DMS 273 treated with DMSO at 0.1 percent for 48 hours (cell line): ENCODE measurements at places on chromosomes 2 and 18.

DNA sequence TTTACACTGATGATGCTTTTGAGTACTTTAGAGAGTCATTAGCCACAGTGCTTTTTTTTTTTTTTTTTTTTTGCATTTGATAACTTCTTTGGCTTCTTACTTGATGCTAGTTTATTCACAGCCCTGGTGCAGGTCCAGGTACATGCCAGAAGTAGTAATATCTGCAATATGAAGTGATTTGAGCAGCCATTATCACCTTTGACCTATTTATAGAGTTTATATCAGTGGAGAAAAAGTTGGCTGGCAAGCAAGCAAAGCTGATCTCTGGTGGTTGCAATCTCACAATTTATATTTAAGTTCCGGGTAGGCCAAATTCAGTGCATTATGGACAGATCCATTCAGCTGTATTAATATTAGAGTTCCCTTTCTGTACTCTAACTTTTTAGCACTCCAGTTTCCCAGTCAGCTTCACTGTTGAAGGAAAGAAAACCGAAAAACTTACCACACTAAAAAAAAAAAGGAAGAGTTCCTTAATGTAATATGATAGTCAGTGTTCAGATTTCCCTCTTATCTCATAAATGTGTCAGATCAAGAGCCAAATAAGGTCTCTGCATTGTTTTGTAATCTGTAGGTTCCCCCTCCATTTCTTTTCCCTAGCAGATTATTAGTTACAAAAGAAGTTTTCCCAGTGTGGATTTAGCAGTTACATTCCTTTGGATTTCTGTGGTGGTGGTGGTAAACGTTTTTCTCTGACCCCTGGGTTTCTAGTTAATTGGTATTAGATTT lies 78.6 kb downstream of the HAUS1 start:
- DNase-seq, result no peak

- DNase-seq, result no peak
These were observed 95.9 kb downstream of the FEZ2 start for GRCh38 chr2:36502081-36502480.

DNA sequence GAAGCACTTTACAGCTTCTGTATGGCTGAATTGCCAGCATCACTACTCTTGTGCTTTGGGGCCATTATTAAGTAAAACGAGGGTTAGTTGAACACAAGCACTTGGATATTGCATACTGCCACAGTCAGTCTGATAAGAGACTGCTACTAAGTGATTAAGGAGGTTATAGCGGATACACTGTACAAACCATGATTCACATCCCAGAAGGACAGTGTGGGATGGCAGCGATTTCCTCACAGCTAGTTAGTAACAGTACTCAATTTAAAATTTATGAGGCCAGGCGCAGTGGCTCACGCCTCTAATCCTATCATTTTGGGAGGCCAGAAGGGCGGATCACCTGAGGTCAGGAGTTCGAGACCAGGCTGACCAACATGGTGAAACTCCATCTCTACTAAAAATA lies 2.6 kb upstream of the BMPR2 start:
- no peak for DNase-seq

DNA sequence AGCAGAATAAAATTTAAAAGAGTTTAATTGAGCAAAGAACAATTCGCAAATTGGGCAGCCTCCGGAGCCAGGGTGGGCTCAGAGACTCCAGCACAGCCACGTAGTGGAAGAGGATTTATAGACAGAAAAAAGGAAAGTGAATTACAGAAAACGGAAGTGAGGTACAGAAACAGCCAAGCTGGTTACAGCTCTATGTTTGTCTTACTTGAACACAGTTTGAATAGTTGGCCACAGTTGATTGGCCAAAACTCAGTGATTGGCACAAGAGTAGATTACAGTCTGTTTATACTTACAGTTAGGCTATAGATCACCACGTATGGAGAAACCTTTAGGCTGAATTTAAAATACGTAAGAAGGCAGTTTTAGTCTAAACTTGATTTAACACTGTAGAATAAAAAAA lies 78.8 kb upstream of the NEDD4L start:
- DNase-seq, result no peak

DNA sequence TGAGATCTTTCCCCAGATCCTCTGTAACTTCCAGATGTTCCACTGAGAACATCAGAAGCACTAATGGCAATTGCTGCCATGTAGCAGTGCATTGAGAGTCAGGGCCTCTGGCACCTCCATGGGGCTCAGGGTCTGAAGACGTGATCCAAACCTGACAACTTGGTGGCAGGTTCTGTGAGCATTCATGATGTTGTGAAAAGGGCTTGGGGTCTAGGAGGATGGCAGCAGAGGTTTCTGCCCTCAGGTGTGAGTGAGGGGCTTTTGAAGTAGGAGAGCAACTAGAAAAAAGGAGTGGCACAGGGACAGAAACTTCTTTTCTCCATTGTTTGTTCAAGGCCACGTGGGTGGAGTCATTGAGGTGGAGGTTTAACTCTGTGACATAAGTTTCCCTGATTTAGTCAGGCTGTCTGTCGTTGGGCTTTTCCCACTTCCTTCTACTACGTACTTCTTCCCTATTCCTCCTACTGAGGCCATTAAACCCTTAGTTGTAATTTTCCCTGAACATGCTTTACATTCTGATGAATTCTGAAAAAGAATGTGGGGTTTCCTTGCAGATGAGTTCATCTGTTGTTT lies 13.1 kb downstream of the CFLAR start:
- no peak for DNase-seq

- DNase-seq, result no peak
These were observed 628.6 kb downstream of the NR4A2 start for GRCh38 chr2:155703917-155704316.

DNA sequence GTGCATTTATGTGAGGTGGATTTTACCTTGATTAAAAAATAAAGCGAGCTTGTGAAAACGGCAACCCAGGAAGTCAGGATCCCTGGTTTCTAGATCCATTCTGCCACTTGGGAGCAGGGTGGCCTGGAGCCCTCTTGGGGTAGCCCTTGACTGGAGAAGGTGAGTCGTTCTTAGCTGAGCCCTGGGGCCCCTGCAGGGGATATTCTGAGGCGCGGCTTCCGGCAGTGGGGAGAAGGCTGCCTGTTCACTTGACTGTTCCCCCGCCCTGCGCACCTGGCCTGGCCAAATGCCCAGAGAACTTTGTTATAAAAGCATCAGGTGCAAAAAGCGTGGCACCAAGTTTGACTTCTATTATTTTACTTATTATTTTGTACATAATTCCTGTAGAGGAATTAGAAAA lies 221.9 kb downstream of the DYSF start:
- no peak for DNase-seq

- DNase-seq, result no peak
These were observed 30.1 kb upstream of the GNAL start for GRCh38 chr18:11658989-11659388.

DNA sequence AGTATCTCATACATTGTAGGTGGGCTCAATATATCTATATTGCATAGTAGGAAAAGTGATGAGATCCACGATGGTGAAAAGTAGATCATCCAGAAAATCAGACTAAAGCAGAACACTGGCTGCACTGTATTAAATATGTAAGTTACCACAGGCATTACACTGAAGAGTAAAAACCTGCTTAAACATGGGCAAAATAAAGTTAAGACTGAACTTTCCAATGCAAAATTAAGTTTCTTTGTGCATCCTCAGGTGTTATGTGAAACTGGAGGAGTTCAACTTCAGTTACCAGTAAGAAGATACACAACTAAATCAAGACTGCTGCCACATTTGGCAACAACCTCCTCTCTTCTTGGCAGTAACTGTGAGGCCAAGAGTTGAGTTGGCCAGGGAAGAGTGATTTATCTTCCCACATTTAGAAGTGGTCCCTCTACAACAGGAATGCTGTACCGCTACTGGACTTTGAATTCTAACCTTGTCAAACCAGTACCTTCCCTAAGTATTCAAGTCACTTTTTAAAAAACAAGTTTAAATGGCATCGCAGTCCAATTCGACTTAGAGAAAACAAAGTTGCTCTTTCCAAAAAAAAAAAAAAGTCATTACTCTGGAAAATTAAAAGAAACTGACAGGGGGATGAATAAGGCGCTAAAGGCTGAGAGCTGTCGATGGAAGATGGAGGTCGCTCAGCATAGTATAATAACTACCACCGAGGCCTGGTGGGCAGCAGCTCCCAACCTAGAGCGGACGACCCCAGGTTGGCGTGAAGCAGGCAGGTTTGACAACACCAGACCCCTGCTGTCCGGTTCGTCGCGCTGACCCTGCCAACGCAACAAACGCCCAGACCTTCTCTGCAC lies 1.1 kb downstream of the MAP4K3 start:
- DNase-seq, result no peak

- no peak for DNase-seq
These were observed 170.7 kb downstream of the DIS3L2 start for GRCh38 chr2:232132181-232132580.

- no peak for DNase-seq
These were observed 2.2 kb downstream of the IL36RN start for GRCh38 chr2:113061241-113061640.

GRCh38 chr2:1553671-1554295 lies 140.5 kb downstream of the TPO start:
- no peak for DNase-seq

GRCh38 chr2:160474891-160475787 lies 18.5 kb downstream of the RBMS1 start:
- DNase-seq, result no peak

DNA sequence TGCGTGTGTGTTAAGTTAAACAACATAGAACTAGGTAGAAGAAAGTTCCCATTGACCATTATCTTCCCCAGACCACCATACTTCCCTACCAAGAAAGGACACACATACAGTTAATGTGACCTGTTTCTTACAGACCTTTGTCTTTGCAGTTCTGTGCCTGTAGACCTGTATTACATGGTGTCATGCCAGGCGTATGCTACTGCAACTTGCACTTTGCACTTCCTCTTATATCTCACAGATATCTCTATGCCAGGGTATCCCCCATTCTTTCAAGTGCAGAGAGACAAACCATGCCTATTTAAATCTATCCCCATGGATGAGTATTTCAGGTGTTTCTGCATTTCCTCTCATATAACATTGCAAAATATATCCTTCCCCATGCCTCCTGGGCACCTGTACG lies 136.8 kb upstream of the PKDCC start:
- no peak for DNase-seq

GRCh38 chr2:80531319-80531718 lies 226.8 kb upstream of the LRRTM1 start:
- DNase-seq, result no peak

DNA sequence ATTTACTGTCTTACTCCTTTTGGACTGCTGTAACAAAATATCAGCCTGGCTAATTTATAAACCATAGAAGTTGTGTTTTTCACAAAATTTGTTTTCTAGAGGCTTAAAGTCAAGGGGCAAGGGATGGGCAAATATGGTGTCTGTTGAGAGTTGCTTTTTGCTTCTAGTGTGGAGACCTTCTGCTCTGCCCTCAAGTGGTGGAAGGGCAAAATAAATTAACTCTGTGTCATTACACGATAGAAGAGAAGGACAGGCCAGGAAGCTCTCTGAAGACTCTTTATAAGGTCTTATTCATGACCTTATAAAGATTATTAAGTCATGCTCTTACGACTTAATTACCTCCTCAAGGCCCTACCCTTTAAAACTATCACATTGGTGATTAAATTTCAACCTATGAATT lies 181.2 kb upstream of the LRATD1 start:
- DNase-seq, result no peak

GRCh38 chr2:200351815-200352214 lies 45.3 kb downstream of the SPATS2L start:
- DNase-seq, result no peak

- DNase-seq, result no peak
These were observed 142.7 kb upstream of the ST6GAL2 start for GRCh38 chr2:107028661-107029060.

- DNase-seq, result no peak
These were observed 1906.8 kb upstream of the PIK3C3 start for GRCh38 chr18:40048253-40048652.

DNA sequence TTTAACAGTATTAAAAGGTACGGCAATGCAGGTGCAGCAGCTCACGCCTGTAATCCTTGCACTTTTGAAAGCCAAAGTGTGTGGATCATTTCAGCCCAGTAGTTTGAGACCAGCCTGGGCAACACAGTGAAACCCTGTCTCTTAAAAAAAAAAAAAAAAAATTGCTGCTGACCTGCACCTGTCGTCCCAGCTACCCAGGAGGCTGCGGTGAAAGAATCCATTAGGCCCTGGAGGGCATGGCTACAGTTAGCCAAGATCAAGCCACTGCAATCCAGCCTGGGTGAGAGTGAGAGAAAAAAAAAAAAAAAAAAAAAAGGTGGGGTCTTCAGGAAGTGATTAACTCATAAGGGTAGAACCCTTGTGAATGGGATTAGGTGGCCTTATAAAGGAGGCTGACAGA lies 12.8 kb downstream of the CUL3 start:
- DNase-seq, result no peak

- DNase-seq, result peak; percentile 19
These were observed 319.9 kb upstream of the HS6ST1 start for GRCh38 chr2:128638341-128639119.

- no peak for DNase-seq
These were observed 149.2 kb downstream of the ABCA12 start for GRCh38 chr2:214989187-214989586.

GRCh38 chr18:25133879-25134278 lies 218.1 kb downstream of the ZNF521 start:
- no peak for DNase-seq

DNA sequence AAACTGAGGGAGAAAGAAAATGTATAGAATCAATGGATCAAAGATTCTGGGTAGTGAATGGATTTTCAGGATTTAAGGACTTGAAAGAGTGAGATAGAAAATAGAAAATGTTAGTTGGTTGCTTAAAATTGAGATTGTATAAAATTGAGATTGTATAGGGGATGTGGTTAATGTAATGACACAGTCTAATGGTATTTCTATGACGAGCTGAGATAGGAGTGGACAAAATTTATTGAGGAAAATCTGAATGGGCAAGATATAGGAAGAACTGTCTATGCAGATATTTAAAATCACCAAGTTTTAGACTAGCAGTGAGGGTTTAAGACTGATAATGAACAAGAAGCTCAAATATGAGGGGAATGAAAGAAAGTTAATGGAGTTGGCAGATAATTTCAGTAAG lies 406.6 kb downstream of the NYAP2 start:
- DNase-seq, result no peak

- DNase-seq, result no peak
These were observed 2.1 kb downstream of the NCKAP1 start for GRCh38 chr2:183035954-183036669.

GRCh38 chr2:233481368-233482142 lies 85.0 kb downstream of the USP40 start:
- no peak for DNase-seq

DNA sequence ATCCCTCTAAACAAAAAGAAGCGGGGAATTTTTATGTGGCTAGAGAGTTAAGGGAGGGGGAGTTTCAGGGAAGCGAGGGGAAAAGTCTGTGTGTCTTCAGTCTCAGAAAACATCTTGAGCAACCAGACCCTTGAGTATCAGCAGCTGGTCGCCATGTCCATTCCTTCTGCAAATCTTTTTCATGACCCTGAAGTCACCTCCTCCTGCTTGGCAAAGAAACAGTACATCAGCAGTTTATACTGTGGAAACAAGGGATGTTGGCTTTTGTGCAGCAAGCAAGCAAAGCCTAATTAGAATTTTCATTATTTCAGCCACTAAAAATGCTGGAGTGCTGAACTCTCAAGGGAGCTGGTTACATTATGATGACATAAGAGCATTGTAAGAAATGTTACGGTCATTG lies 187.4 kb upstream of the SLC8A1 start:
- DNase-seq, result no peak

- no peak for DNase-seq
These were observed 124.9 kb downstream of the DSC3 start for GRCh38 chr18:30917651-30918050.
